ENCODE measurements at places on chromosomes 6 and 20. TPM values are rescaled to one million over a fixed set of nuclear protein-coding genes. Genes with fewer than 3 reads are reported as not detected.

Gene LAMA2
- 0.73 TPM for total RNA-seq

GRCh38 chr6:37081042-37081607 is 75.7 kb downstream of the FGD2 start:
- DNase-seq, result no peak

GRCh38 chr6:75363304-75363703 is 78.7 kb upstream of the TMEM30A start:
- no peak for DNase-seq

DNA sequence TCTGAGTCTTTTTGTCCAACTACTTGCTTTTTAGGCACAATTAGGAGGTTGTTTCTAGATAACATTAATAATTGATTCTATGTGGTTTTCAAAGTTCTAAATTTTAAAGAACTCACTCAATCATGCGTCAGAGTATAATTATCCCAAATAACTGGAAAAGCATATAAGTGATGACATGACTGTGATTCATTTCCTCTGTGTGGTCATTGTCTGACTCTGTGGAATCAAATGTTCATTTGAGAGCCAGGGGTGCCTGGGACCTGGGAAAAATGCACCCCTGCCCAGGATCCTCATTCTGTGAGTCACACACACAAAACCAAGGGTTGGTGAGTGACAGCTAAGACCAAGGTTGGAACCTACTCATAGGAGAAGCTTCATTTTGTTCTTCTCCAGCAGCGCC is 127.1 kb upstream of the MLIP start:
- DNase-seq, result peak; percentile 97

DNA sequence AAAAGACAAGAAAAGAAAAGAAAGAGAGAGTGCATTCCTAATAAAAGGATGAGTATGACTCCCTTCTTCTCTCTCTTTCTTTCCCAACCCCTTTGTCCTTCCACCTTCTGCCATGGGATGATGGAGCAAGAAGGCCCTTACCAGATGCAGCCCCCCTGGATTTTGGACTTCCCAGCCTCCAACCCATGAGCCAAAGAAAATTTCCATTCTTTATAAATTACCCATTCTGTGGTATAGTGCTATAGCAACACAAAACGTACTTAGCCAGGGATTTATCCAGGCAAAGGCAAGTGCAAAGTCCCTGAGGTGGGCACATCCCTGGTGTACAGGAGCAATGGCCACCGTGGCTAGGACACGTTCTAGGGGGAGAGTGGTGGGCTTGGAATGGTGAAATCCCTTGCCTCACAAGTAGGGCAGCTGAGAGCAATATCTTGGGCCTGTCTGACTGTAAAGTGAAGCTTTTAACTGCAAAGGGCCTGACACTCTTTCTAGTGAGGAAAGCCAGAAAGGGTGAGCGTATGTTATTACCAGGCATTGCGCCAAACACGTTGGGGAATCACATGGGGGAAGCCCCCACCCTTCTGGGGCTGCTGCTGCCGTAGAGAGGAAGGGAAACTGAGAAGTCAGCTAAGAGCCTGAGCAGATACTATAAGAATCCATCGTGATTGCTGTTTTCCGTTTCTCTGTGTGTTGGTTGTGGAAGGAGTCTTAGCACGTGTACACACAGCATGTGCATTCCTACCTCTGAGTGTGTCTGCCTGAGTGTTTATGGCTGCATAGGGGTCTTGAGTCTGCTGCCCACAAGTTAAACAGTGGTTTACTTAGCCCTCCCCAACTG is 50.7 kb upstream of the SIRPA start:
- DNase-seq, result no peak

- DNase-seq, result no peak
These were observed 10.3 kb upstream of the RHAG start for GRCh38 chr6:49646942-49647341.

- no peak for DNase-seq
These were observed 38.9 kb upstream of the KCNB1 start for GRCh38 chr20:49521356-49521755.

DNA sequence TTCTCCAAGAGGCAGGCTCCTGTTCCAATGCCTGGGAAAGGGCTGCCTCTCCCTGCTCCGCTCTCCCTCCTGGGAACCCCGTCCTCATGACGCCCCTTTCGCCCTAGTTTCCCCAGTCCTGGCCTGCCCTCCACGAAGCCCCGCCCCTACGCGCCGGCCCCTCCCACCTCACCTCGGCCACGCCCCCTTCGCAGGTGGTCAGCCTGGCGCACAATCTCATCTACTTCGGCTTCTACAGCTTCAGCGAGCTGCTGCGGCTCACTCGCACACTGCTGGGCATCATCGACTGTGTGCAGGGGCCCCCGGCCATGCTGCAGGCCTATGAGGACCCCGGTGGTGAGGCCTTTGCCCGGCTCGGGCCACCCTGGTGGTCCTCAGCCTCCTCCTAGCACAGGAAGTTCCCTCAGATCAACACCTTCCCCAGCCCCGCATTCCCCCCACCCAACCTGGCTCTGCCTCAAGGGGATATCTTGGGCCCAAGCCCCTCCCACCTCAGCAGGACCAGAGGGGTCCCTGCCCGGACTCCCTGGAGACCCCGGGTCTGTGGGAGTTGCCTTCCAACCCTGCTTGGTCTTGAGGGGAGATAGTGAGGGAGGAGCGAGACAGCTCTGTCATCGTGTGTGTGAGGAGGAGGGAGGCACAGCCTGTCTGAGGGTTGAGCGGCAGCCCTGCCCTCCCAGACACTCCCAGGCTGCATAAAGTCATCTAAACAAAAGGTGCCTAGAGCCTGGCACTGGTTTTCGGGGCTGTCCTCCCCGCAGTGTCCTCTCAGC is 40.3 kb downstream of the UQCC2 start:
- DNase-seq, result no peak

DNA sequence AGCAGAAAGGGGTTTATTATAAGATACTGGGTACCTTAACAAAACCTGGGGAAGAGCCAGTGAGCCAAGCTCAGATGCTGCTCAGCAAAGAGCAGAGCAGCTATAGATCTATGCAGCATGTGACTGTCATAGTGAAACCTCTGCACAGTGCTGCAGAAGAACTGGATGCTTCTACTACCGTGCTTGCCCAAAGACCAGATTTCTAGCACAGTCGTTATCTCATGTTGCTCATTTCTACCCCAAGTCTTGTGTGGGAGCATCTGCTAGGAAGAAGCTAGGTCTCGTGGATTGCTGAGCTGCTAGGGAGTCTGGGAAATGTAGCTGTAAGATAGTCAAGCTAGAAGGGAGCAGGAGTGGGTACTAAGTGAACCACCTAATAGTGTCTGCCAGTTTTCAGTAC is 31.7 kb upstream of the GNRH2 start:
- no peak for DNase-seq

GRCh38 chr6:104601721-104602120 is 258.0 kb downstream of the HACE1 start:
- DNase-seq, result no peak

Measured in mammary epithelial cell (primary cell).